KBM-7 (cell line): ENCODE measurements at places on chromosomes 3 and 15.
A peak's percentile ranks its signal among the peaks of the same experiment; 100 is the strongest.

GRCh38 chr3:64321747-64322146 is 96.5 kb upstream of the PRICKLE2 start:
- no peak for DNase-seq

GRCh38 chr3:32493437-32494414 is 8.9 kb downstream of the CMTM6 start:
- DNase-seq, result no peak

DNA sequence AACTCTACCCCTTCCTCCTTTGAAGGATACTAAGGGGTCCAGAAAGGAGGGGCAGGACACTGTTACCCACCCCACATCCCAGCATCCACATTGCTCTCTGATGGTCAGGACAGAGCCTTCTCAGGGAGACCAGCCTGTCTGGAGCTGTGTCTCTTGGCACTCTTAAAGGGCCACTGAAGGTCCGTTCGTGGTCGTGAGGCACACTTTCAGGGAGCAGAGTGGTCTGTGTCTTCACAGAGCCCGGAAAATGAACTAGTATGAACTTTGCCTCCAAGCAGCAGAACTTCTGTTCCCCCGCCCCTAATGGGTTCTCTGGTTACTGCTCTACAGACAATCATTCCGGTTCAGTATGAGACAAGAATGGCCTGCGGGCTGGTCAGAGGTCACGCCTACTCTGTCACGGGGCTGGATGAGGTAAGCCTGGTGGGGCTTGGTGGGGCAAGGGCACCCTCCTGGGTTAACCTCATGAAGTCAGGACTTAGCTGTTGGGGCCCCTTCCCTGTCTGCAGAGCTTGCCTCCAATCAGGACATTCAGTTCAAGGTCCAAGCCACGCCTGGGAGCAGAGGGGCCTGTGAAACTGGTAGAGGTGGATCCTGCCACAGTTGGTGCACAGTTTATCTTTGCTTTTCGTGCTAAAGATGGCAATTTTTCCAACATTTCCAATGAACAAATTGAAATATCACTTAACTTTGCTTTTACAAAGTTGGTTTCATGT is 33.2 kb downstream of the CAPN3 start:
- DNase-seq, result no peak

DNA sequence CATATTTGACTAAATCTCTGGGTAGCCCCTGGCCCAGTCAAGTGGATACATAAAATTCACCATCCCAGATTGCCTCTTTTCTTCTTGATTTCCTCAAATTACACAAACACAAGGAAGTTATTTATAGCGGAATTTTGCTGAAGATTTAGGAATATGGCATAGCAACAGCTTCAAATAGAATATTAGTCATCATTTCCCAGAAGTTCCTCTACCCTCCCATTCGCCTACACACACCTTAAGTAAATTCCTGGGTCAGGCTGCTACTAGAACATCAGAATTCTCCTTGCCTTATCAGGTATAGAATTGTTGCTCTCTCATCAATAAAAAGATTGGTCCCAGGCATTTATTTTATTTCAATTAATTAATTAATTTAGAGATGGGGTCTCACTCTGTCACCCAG is 31.6 kb downstream of the MESD start:
- no peak for DNase-seq

GRCh38 chr3:138914870-138915502 is 32.0 kb downstream of the FOXL2 start:
- no peak for DNase-seq

- DNase-seq, result peak; percentile 91
Measured at GRCh38 chr15:82108489-82109078, 62.8 kb upstream of the MEX3B start.

DNA sequence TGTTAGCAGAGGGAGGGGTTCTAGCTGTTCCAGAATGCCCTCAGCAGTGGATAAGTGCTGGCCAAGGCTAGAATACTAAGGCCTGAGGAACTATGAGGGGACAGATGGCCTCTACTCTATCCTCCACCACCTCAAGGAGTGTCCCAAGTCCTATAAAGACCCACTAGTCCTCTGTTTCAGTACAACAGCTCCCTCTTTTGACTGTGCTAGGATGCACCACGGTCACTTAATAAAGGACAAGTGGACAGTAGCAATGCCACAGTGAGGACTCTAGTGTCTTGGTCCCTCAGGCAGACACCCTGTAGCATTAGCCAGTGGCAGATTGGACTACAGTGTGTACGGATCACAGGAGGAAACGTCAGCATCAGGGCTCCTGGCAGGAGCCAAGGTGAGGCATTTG is 171.8 kb upstream of the PROK2 start:
- no peak for DNase-seq

DNA sequence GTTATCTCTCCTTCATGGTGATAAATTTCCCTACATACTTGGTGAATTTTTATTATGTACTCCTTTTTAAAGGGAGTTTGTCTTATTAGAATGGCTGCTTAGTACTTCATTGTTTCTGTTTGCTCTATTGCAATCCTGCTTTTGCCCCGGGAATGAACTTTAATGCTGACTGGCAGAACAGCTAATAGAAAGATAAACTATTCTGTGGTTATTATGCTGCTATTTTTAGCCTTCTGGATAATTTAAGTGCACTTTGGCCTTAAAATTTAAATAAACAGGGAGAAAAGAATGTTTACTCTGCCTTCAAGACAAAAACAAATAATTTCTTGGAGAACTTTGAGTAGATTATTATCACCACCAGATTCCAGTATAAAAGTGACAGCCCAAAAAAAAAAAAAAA is 413.8 kb upstream of the CCDC54 start:
- DNase-seq, result no peak

- no peak for DNase-seq
Measured at GRCh38 chr3:46544771-46545503, 21.2 kb downstream of the LRRC2 start.

- DNase-seq, result no peak
Measured at GRCh38 chr15:61639491-61639890, 410.4 kb upstream of the RORA start.

- peak; percentile 100 for DNase-seq
Measured at GRCh38 chr15:97960364-97961066, at the start of gene ARRDC4. Gene ARRDC4, plus strand, starts transcription at chr15:97960703. Its CDS starts 159 bp downstream, at chr15:97960862.

- DNase-seq, result no peak
Measured at GRCh38 chr15:39596358-39597051, 15.6 kb downstream of the THBS1 start.

DNA sequence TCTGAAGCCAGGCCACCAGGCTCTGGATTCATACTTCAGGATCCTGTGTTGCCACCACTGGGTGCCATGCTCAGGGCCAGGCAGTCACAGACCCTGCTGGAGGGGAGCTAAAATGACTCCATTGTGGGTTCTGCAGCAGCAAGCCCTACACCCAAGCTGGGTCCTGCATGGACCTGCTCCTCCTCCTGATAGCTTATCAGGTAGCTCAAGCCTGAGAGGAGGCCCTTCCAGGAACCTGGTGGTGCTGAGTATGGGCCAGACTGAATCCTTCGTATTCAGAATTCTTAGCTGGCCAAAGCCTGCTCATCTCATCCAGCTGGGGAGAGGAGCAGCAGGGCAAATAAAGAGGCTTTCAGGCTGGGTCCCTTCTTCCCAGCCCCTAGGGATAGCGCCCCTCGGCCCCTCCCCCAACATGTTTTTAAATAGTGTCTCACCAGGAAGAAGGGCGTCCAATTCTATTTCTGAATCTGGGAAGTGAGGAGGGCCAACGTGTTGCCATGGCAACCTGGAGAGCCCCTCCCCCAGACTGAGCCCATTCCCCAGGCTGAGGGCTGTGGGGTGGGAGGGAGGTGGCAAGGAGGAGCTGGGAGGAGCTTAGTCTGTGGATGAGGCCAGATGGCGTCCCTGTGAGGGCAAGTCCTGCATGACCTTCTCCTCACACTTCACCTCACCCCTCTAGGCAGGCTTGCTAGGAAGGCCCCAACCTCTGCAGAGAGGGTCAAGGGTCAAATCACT is 11.0 kb upstream of the CAMKV start:
- DNase-seq, result no peak

DNA sequence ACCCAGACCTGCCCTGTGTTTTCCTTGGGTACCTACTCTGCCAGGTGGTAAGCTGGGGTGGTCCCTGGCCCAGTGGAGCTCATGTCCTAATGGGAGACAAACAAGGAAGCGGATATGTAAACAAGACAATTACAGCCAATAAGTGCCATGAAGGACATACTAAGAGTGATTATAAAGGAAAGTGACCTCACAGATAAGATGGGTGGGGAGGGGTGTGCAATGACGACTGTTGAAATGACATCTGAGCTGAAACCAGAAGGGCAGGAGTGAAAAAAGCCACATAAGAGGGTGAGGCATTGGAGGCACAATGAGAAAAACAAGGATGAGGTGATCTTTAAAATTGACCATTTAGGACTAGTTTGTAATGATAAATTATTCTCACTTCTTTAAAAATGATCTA is 336.2 kb upstream of the IL12A start:
- no peak for DNase-seq
